ENCODE measurements at places on chromosomes 5 and 9. TPM values are rescaled to one million over a fixed set of nuclear protein-coding genes. Genes with fewer than 3 reads are reported as not detected.

TICAM2 gene
- 2.6 TPM for total RNA-seq

RANBP17 gene
- total RNA-seq = 79.9 TPM

PCBD2 gene
- total RNA-seq = 7.3 TPM

BHMT2 gene
- 1.0 TPM for total RNA-seq

LMX1B gene
- total RNA-seq = under 0.01 TPM

PIP5KL1 gene
- total RNA-seq = not detected
